ENCODE measurements at places on chromosomes 13 and 19.
A peak's percentile ranks its signal among the peaks of the same experiment; 100 is the strongest.

GRCh38 chr19:48720613-48721296 is 1.2 kb upstream of the MAMSTR start:
- peak; percentile 98 for DNase-seq

DNA sequence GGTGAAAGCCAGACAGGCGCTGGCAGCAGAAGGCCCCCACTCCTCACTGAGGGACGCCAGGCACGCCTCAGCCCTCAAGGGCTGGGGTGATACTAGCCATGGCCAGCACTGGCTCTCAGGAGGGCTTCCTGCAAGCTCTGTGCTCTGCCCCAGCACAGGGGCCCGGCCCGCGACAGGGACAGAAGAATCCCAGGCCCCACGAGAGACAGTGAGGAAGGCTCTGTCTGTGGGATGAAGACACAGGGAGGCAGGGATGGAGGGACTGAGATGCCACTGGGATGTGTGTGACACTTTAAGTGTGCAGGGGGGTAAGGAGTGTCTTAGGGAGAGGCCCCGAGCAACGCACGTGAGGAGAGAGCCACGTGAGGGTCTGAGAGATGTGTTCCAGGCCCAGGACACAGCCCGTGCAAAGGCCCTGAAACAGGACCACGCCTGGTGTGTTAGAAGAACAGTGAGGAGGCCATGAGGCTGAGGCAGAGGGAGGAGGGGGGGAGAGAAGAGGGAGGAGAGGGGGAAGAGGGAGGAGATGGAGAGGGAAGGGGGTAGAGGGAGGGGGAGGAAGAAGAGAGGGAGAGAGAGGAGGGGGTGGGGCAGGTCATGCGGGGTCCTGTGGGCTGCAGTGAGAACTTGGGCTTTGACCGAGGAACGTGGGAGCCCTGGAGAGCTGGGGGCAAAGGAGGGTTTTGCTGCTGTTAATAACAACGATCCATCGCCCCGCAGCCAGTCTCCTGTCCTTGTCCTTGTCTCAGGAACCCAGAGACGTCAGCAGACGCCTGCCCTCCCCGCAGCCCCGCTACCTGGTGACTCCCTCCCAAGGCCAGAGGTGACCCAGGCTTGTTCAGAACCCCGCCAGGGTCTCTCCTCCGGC is 7.2 kb downstream of the RPL36 start:
- no peak for DNase-seq

- no peak for DNase-seq
Measured at GRCh38 chr13:100125946-100126345, 37.1 kb downstream of the PCCA start.

- DNase-seq, result no peak
Measured at GRCh38 chr13:46667687-46668281, 114.8 kb downstream of the LRCH1 start.

DNA sequence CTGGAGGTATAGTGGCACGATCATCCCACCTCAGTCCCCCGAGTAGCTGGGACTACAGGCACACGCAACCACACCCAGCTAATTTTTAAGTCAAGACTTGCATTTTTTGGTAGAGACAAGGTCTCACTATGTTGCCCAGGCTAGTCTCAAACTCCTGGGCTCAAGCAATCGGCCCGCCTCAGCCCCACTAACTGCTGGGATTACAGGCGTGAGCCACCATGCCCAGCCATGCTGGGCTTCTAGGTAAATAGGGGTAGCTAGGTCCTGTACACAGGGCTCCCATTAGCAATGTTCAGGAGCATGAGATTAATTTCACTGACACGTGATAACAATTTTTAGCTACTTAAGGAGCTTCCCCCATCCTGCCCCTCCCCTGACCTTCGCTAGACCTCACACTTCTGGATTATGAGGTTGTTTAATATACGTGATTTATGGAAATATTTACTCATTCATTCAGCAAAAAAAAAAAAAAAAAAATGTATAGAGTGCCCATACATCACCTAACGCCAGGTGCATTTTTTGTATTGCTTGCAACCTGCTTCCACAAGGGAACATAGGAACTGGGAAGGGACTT is 19.2 kb downstream of the TMEM272 start:
- DNase-seq, result no peak

DNA sequence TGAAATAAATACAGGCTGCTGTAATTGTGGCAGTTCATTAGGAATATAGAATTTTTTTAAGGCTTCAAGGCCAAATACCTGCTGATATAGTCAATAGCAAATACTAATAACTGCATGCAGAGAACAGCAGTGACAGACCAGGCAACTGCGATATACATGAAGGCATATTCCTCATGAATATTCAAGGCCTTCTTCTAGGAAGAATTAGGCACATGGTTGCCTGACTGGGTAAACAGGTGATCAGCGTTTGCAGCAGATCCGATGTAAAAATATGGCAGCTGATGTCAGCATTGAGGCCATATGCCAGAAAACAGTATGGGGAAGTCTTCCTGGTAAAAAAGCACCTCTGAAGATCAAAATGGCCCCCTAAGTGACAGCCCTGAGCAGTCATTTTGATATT is 629.7 kb downstream of the UQCRFS1 start:
- no peak for DNase-seq

DNA sequence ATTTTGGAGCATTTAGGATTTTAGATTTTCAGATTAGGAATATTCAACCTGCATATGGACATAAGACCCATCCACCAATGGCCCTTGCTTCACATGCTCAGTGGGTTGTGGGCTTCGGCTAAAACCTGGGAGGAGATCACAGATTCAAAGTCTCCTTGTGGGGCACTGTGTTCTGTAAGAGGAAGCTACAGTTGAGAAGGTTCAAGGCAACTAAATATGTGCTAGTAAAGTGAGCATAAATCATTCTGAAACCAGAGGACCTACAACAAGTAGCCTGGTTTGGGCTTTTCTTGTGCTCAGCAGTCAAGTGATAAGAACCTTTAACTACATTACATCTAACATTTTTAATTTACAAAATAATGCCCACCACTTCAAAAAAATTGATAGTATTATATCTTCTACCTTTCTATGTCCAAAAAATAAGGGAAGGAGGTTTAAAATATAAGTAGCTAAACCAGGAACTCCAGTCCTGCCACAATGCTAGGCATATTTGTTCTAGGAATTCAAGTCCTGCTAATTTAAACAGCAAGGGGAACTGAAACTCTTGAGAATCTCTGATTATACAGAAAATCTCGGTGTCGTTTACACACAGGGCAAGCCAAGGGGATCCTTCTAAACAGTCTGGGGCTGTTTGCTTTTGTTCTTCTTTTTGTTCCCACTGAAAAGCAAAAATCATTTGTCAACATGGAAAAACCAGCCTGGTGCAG is 36.6 kb downstream of the FOXO1 start:
- no peak for DNase-seq

DNA sequence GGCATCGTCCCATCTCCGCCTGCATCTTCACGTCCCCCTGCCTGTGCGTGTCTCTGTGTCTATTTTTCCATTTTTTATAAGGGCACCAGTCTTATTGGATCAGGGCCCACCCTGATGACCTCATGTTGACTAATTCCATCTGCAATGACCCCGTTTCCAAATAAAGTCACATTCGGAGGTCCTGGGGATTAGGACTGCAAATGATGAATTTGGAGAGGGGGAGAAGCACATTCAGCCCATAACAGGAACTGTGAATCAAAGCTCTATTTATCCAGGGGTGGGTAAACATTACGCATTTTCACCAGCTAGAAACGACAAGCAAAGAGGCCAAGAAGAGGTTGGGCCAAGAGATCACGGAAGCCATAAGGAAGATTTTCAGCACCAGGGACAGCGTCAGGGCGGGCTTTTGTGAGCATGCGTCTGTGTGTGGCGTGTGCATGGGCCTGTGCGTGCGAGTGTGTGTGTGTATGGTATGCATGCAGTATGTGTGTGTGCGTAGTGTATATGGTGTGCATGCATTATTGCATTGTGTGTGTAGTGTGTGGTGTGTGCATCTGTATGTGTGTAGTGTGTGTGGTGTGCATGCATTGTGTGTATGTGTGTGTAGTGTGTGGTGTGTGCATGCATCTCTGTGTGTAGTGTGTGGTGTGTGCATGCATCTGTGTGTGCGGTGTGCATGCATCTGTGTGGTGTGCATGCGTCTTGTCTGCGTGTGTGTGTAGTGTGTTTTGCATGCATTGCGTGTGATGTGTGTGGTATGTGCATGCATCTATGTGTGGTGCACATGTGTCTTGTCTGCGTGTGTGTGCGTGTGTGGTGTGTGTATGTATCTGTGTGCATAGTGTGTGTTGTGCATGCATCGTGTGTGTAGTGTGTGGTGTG is 19.6 kb downstream of the CELF5 start:
- peak; percentile 64 for DNase-seq

- no peak for DNase-seq
Measured at GRCh38 chr19:8255426-8256125, 46.4 kb downstream of the CERS4 start.

GRCh38 chr19:56295531-56296455 is 18.8 kb downstream of the ZSCAN5A start:
- no peak for DNase-seq

DNA sequence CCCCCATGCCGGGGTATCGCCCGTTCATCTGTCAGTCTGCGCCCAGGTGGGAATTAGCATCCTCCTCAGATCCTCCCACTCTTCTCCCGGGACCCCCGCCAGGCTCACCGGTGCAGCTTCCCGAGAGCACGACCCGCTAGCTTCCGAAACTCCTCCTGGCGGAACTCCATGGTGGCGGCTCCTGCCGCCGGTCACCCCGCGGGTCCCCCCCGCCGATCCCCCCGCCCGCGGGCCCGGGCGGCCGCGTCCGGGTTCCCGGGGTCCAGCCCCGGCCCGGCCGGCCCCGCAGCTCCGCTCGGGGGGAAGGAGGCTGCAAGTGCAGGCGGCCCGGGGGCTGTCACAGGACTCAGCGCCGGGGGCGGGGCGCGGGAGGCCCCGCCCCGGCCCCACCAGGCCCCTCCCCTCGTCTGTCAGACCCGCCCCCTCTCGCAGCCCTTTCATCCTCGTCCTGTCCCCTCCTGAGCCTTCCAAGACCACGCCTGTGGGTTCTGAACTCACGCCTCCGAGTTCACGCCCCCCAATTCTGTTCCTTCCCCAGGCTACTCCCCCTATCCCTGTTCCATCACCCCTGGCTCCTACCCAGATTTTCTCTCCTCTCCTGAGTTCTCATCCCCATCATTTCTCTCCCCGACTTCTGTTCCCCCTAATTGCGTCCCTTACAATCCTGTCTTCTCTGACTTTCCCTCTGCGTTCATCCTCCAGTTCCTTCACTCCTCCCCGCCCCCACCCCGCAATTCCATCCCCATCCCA is at the start of gene SLC17A7:
Gene SLC17A7, minus strand, starts transcription at position 318 of the 750 bp plus-strand sequence. Its CDS starts 148 bp downstream, at position 170.
- DNase-seq, result peak; percentile 66

GRCh38 chr13:53778937-53779336 is 750.3 kb downstream of the OLFM4 start:
- DNase-seq, result no peak

GRCh38 chr13:61410669-61411297 is 4.9 kb downstream of the PCDH20 start:
- peak; percentile 29 for DNase-seq

- DNase-seq, result no peak
Measured at GRCh38 chr19:55158423-55158822, 891 bp upstream of the TNNI3 start.

- DNase-seq, result no peak
Measured at GRCh38 chr19:45906221-45906620, 3.8 kb upstream of the MYPOP start.

DNA sequence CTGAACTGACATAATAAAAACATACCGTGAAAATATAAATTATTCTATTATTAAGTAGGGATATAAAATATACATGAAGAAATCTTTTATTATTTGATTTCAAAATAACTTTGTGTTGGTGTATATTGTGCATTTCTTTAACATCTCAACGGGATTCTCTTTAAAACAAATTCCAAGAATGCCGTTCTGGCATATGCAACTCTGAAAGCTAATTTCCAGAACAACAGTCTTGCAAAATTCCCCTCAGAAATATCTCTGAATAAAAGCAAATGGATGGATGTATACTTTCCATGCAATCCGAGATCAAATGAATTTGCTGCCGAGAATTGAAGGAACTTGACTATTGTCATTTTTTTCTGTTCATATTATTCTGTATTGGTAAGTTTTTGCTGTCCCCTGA is 1579.8 kb downstream of the PCDH9 start:
- DNase-seq, result no peak

GRCh38 chr13:91482427-91482826 is 84.0 kb downstream of the GPC5 start:
- DNase-seq, result no peak

DNA sequence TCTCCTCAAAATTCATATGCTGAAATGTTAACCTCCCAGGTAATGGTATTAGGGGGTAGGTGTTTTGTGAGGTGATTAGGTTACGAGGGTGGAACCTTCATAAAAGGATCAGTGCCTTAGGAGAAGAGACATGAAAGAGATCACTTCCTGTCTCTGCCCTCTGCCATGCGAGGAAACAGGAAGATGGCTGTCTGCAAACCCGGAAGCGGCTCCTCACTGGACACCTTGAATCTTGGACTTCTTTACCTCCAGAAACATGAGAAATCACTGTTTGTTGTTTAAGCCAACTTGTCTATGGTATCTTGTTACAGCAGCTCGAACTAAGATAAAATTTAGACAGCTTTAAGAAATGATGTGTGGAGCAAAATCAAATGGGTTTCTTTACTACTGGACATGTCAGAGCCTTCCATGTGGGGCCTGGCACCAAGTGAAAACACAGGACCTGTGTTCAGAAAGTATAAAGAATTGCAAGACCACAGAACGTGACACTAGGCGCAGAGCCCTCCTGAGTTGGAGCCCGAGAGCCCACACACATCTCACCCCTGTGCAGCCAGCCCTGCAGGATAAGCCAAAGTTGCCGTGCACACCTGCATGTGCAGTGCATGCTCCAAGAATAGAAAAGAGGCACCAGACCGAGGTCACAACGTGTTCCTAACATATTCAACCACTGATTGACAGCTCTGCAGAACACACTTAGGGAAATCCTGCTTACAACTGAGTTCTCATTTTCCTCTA is 112.5 kb upstream of the UQCRFS1 start:
- DNase-seq, result no peak

DNA sequence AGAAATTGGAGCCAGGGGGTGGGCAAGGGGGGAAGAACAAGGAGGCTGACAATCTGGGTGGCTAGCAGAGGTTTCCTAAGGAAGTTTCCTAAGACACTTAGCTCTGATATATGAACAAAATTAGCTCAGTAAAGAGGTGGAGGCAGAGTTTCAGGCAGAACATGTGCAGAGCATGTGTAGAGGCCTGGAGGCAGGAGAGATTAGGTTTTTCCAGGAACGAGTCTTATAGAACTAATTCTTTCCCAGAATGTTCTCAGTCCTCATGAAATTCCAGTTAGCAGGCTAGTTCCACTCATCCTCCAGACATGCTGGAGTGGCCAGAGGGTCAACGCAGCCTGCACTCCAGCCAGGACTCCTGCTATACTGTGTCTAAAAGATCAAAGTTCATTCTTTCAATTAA is 184.7 kb downstream of the LACC1 start:
- no peak for DNase-seq
